ENCODE measurements at places on chromosomes 7 and 10. TPM values are rescaled to one million over a fixed set of nuclear protein-coding genes. Genes with fewer than 3 reads are reported as not detected.

The AKR1C1 gene
- total RNA-seq: 6.0 TPM

- DNase-seq: peak; percentile 66
These were observed 54.2 kb upstream of the SVIL start for GRCh38 chr10:29689001-29689400.

- DNase-seq: no peak
These were observed 39.3 kb upstream of the CDK6 start for GRCh38 chr7:92875719-92876118.

The PAX4 gene
- total RNA-seq: not detected

DNA sequence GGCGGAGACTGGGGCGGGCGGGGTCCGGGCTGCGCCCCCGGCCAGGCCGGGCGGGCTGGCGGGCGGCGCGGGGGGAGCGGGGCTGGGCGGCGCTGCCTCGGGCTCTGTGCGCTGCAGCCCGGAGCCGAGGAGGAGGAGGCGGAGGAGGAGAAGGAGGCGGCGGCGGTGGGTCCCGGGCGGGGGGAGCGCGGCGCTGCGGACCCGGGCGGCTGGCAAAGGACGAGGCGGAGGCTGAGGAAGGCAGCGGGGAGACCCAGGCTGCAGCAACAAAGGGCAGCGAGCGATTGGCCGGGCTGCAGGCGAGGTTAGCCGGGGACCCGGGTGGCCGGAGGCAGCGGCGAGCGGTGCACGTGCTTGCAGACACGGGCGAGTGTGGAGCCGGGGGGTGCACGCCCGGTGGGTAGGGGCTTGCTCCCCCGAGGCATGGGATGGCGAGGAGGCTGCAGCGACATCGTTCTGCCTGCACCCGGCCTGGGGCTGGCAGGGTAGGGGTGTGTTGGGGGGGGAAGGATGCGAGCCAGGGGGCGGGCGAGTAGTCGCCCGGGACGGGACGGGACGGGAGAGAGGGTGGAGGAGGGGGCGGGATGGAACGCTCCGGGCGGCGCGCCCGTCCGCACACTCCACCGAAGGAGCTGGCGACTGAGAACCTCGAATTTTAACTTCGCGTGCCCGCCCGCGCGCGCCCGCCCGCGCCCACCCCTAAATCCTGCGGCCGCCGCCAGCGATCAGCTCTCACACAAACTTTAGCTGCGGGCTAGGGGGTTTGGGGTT is 844 bp upstream of the KAT6B start:
- no peak for DNase-seq

GRCh38 chr10:76068856-76069255 is 637.4 kb downstream of the LRMDA start:
- no peak for DNase-seq

The IFIT1 gene
- total RNA-seq: 70.8 TPM

GRCh38 chr7:81439591-81439990 is 330.3 kb downstream of the HGF start:
- peak; percentile 11 for DNase-seq

DNA sequence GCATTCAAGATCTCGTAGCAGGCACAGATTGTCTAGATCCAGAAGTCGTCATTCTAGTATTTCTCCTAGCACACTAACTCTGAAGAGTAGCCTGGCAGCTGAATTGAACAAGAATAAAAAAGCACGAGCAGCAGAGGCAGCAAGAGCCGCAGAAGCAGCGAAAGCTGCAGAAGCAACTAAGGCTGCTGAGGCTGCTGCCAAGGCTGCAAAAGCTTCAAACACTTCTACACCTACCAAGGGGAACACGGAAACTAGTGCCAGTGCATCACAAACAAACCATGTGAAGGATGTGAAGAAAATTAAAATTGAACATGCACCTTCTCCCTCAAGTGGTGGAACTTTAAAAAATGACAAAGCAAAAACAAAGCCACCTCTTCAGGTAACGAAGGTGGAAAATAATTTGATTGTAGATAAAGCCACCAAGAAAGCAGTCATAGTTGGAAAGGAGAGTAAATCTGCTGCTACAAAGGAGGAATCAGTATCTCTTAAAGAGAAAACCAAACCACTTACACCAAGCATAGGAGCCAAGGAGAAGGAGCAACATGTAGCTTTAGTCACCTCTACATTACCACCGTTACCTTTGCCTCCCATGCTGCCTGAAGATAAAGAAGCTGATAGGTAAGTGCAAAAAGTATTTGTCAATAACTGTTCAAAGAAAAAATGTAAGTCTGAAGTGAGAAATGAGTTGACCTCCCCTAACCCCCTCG is 37.7 kb downstream of the CDK13 start:
- DNase-seq: no peak

All from fibroblast of villous mesenchyme (primary cell).